Inflammatory macrophage treated with lipopolysaccharide for 4 hours (primary cell): ENCODE measurements at places on chromosomes 7 and 10.

DNA sequence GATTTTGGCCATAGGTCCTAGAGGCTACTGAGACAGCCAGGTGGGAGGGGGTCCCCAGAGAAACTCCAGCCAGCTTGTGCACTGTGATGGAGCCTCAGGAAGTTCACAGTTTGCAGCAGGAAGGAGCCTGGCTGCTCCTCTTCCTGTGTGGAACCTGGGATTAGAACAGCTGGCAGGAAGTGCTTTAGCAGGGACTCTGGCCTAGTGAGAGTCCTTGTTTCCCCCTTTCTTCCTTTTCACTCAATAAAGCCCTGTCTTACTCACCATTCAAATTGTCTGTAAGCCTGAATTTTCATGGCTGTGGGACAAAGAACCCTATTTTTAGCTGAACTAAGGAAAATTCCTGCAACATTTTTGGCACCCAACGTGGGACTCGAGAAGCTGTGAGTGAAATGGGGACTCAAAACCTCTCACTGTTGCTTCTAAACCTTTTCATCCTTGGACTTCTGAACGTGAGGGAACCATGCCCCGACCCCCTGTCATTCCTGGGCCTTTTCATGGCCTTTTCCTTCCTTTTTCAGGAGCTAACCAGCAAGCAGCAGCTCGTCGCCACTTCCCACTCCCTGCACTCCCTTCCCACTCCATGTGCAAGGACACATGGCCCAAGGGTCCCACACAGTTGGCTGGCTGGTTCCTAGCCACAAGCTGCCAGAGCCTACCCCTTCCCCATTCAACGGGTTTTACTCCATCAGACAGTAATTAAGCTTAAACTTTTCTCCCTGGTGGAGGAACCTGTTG is 32.8 kb upstream of the SORCS3 start:
- no peak for DNase-seq

DNA sequence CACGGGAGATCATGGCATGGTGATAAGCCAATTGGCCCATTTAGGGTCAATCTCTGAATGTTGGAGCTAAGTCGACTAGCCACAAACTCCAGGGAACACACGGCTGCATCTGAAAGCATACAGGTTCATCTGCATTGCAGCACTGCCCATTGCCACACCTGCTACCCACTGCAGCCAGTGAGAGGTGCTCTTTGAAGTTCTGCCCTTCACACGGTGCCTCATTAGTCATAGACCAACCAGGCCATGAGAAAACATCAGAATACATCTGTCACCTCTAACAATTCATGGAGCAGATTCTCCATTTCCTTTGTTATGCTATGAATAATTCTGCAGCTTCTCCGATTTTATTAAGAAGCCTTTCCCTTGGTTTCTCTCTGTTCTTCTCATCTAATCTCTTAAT is 65.7 kb upstream of the FAM204A start:
- no peak for DNase-seq

DNA sequence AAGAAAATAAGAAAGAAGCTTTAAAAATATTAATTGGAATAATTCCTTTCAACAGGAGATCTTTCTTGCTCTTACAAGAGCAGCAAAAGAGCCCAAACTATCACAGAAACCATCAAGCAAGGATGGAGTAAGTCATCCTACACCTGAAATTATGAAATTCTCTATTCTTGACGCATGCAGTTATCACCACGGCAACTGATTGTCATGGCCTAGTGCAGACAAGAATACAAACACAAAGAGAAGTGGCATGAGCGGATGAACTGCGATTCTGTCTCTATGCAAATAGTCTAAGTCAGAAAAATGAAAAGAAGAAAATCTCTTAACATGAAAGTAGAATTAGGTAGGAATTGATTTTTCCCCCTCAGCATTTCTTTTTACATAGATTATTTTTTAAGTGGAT is 54.8 kb upstream of the SLC35B4 start:
- no peak for DNase-seq

DNA sequence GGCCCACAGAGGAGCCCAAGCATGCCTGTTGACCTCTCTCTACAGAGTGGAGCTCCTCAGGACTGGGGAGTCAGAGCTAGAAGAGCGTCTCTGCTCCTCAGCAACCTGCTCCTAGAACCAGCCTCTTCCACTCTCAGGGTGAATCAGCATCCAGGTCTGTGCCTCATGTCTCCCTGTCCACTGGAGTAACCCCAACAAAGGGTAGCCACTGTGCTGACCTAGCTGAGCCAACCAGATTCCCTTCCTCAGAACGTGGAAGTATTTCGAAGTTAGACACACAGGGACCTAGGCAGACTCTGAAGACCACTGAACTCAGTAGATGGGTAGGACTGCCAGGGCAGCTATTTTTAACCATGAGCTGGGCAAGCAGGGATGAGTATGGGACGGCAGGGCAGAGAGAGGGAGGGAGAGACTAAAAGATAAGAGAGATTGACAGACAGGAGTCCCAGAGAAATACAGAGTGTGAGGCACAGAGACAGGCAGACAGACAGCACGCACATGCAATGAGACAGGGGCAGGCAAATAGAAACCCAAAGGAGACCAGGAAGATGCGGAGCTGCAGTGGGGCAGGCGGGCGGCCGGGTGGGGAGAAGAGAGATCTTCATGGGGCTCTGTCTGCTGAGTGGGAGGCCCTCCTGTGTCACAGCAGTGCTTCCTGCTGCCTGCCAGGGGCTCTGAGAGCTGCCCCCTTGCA is 56.7 kb downstream of the OSBPL3 start:
- DNase-seq, result no peak

DNA sequence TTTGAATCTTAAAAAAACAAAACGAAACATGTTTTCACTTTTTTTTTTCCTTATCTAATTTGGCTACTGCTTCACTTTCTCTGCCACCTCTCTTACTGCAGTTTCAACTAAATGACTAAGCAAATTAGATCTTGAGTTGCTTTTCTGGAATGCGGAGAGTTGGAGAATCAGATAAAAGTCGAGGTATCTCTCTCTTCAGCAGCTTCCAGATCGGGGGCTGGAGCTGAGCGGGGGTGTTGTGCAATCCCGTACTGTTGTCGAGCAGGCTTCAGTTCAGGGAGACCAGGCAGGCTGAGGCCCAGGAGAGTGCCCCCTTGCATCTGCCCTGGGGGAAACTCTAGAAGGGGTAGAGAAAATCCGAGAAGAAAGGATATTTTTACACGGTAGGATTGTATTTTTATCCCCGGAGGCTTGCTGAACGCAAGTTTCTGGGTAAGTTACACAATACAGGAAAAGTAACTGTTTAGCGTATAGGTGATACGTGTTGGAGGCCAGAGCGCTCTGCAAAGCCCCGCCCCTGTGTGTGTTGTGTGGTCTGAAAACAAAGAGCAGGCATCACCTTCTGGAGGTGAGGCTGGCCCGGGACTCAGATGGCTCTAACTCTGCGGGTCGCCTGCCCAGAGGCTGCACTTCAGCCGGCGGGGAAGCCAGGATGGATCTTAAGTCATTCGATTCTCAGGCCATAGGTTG is 116.6 kb downstream of the KLF6 start:
- DNase-seq, result peak; percentile 5

DNA sequence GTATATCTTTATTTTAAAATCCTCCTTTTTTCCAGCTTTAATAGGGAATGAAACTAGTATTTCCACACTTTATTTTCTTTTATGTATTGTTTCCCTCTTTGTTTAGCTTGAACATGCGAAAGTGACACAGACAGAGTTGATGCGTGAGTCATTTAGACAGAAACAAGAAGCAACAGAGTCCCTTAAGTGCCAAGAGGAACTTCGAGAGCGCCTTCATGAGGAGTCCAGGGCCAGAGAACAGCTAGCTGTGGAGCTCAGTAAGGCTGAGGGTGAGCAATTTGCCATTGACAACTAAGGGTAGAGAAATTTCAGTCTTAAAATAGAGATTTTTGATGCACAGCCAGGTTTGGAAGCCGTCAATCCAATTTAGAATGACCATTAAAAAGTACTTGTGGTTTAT is 73.1 kb downstream of the CYP51A1 start:
- peak; percentile 84 for DNase-seq

DNA sequence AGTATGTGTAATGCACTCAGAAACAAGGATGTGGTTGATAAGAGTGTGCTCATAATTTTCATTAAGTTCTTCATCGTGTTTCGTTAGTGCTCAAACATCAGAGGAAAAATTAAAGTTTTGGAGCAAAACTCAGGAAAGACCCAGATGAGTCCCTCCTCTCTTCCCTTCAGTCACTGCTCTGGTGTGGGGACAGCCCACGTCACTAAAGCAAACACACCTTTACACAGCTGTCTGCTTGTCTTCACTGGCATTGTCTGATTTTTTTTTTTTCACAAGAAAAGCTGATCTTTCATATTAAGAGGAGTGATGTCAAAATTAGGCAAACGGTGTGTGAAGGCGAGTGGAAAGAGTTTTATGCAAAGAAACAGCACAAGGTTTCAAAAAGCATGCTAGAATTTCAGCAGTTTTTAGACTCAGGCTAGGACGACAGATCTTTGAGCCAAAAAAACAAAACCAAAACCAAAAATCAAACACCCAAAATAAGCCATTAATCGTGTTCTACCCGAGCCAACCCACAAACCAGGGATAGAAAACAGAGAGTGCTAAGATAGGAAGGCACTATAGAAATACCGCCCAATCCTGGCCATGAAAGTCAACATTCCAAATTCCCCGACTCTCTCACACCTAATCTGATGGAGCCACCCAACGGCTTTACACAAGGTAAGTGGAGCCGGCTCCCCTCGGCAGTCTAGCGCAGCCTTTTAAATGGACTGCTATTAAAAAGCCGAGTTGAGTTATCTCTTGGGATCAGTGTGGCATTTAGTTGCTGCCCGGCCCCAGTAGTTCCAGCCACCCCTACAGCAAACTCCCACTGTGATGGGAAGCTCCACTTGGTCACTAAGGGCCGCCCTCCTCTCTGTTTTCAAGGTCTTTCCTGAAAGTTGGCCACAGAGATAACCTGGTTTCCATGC is 27.9 kb upstream of the GATA3 start:
- DNase-seq, result no peak

DNA sequence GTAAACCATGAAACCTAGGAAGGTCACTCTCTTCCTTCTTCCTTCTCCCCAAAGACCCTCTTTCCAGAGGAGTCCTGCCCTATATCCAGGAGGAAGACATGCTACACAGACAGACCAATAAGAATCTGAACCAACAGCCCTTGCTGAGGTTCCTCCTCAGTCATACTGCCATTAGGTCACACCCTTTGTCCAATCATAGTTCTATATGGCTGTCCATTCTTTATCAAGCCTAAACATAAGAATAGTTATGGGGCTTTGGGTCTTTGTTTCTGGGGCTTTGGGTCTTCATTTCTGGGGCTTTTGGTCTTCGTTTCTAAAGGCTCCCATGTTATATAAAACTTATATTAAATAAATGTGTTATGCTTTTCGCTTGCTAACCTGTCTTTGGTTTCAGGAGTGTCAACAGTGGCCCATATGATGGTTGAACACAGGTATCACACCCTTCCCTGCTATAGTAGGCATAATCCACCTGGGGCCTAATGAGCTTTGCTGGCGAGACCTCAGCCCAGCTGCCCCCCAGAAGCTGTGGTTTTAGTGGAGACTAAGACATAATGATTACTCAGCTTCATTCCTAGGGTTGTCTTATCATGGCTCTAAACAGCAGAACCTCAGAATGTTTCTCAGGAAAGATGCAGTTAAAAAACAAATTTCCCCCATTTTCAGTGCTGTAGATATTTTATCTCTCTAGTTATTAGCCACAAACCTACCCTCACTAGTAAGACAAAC is 91.6 kb downstream of the ELMO1 start:
- DNase-seq, result no peak

DNA sequence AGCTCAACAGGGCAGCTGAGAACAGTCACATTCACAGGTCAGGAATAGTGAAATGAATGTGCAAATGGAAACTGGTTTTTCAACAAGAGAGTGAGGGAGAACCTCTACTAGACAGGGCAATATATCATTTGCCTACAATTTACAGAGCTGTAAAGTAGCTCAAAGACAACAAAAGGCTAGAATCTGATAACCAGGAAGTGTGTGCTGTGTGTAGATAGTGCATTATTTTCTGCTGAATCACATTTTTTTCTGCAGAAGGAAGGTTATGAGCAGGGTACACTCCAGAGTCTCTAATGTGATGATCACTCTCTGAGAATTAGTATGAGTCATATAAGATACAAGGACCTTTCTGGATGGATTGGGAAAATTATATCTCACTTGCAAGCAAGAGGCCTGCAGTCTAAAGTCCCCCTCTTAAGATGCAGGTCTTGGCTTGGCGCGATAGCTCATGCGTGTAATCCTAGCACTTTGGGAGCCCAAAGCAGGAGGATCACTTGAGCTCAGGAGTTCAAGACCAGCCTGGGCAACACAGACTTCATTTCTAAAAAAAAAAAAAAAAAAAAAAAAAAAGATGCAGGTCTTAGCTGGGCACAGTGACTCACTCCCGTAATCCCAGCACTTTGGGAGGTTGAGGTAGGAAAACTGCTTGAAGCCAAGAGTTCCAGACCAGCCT is 59.9 kb upstream of the COBL start:
- no peak for DNase-seq

GRCh38 chr7:15558756-15559155 is 3.1 kb downstream of the AGMO start:
- DNase-seq, result no peak

DNA sequence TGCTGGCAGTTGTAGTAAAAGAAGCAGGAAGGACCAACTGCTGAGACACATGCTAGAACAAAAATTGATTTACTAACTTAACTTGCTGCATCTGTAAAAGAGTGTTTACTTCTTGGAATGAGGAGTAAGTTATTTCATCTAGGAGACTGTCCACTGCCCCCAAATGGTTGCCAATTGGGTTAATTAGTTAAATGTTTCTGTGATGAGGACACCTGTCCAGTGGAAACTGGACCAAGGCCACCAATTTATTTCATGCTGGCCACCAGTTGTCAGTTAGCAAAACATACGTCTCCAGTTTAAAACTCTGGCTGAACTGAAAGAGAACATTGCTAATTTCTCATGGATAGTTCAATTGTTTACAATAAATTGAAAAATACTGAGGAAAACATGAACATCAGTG is 191.7 kb downstream of the PPP1R9A start:
- no peak for DNase-seq

- DNase-seq, result peak; percentile 57
Measured at GRCh38 chr7:138170959-138171703, 94.9 kb downstream of the AKR1D1 start.

DNA sequence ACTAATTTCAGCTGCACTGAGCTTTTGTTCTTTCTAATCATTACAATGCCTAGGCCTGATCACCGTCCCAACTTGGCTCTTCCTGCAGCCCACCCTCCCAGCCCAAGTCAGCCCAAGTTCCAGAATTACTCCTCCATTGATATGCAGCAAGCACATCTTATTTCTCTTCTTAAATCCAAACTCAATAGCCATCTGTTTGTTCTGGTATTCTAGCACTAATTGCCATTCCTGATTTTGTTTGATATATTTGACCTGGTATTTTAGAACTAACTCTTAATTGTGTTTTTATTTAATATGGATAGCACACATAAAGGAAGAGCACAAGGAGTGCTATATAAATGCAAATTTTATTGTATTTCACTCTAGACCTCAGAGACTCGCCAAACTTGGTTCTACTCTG is 241.2 kb downstream of the SKIDA1 start:
- DNase-seq, result no peak

- DNase-seq, result no peak
Measured at GRCh38 chr10:131311661-131312477, at the start of gene TCERG1L. TCERG1L (minus strand) TSS chr10:131311721; CDS start chr10:131311635, 86 bp downstream.

- DNase-seq, result no peak
Measured at GRCh38 chr10:23094786-23095403, 484 bp upstream of the MSRB2 start.

GRCh38 chr7:76233538-76234281 is 32.0 kb downstream of the SRRM3 start:
- no peak for DNase-seq

GRCh38 chr7:127949769-127950222 is 81.4 kb downstream of the LRRC4 start:
- DNase-seq, result no peak
